Type B pancreatic cell (in vitro differentiated cells): ENCODE measurements at places on chromosomes 16 and 17. TPM values are rescaled to one million over a fixed set of nuclear protein-coding genes. Genes with fewer than 3 reads are reported as not detected.

Gene C1QL1
- 15.6 and 76.5 TPM in 2 replicates for total RNA-seq

Gene SMTNL2
- 19.4 and 25.5 TPM in 2 replicates for total RNA-seq

DNA sequence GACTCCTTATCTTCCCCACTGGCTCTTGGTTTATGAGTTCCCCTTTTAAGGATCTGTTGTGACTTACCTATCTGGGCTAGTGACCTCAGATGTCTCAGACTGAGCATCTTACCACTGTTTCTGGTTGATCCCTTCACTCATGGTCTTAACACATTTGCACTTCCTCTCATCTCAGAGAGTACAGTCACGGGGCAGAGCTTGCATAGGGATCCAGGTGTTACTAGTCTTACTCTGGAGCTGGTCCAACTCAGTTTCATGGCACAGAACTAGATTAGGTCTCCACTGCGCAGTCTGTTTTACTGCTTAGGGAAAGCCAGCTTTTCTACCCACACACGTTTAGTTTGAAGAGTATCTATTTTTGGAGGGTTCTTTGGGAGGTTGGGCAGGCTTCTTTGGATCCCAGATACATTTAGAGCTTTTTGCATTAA is 10.2 kb downstream of the GABARAPL2 start:
- DNase-seq: no peak
- no peak overlapping the region for H3K4me3 ChIP-seq
- no peaks in the 10 kb centered on the region for H3K27me3 ChIP-seq
- H3K4me1 ChIP-seq: no peaks in the 10 kb centered on the region
- H3K27ac ChIP-seq: no peak overlapping the region

DNA sequence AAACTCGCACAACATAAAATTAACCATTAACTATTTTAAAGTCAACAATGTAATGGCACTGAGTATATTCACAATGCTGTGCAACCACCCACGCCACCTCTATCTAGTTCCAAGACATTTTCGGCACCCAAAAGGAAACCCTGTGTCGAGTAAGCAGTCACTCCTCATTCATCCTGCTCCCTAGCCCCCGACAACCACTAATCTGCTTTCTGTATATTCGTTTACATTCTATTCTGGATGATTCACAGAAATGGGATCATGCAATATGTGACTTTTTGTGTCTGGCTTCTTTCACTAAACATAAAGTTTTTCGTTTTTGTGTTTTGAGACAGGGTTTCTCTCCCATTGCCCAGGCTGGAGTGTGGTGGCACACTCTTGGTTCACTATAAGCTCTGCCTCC is 42.2 kb upstream of the HAPSTR1 start:
- no peaks in the 10 kb centered on the region for H3K27me3 ChIP-seq
- no peak overlapping the region for H3K4me3 ChIP-seq
- no peak overlapping the region for H3K27ac ChIP-seq
- H3K4me1 ChIP-seq: peaks cover 15% of the 10 kb centered on the region
- H3K36me3 ChIP-seq: no peaks in the 10 kb centered on the region

DNA sequence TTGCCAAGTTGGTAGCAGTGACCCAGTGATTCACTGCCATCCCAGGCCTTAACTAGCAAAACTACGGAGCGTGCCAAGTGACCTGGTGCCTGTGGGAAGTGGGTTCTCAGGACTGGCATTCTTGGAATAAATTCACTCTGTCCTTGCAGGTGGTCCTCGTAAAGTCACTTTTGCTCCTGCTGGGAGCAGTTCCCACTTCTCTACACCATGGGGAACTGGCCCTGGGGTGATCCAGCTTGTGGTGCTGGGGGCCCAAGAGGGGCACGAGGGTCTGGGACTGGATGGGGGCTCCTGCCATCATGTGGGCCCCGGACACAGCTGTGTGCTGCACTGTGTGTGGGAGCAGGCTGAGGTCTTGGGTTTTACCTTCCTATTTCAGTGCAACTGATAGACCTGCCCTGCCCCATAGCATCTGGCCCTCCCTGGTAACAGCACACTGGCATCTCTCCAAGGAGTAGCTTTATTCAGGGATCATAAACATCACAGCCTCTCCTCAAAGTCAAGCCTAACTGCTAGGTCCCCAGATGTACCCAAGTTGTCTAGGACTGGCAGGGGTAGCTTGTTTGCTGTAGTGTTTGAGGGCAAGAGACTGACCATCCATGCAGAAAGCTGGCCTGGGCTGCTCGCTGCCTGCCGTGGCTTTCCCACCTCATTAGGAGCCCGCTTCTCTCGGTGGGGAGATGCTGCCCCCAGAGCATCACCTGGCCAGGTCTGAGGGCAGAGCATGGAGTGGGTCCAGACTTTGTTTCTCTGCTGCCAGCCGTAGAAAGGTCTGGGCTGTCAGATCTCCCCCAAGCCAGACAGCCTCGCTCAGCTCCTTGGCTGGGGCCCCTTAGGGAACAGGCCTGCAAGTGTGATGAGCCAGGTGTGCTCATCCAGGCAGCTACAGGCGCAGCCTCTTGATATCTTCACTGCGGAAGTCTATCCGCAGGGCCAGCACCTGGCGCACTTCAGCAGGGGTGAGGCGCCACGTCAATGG is 26.0 kb downstream of the FCSK start:
- peaks cover 5% of the 10 kb centered on the region for H3K4me1 ChIP-seq
- no peak overlapping the region for H3K27ac ChIP-seq
- DNase-seq: no peak
- H3K27me3 ChIP-seq: no peaks in the 10 kb centered on the region

DNA sequence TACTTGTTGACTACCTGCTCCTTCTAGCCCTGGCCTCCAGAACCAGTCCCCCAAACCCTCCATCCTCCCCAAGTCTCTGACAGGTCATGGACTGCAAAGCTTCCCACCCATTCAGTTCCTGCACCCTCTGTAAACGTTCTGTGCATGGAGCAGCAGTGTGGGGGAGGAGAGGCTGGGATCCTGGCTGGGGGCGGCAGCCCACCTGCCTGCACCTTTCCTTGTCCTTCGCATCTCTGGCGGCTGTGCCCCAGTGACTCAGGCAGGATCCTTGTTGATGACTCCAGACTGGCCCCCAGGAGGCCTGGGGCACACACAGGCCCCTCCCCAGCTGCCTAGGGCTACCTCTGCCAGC is 1.6 kb upstream of the PKMYT1 start:
- H3K27ac ChIP-seq: peak overlapping the region; percentile 73
- DNase-seq: no peak

DNA sequence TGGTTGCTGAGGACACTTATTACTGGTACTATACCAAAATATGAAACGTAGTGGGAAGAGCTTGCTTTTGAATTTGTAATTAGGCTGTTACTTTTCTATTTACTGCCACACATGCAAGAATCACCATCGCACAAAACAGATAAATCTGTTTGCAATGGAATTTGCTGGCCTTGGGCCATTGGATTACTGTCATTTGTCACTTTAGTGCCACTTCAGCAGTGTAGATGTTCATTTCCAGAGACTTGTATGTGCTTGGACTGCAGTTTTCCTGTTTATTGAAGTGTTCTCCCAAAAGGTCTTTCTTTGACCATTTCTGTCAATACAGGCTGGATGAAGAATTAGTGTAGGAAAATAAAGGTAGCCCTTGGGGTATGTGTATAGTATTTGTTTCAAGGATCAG is 4.5 kb downstream of the USP10 start:
- H3K27me3 ChIP-seq: no peaks in the 10 kb centered on the region
- H3K4me3 ChIP-seq: peak overlapping the region; percentile 24
- no peak overlapping the region for H3K27ac ChIP-seq
- peaks cover 51% of the 10 kb centered on the region for H3K4me1 ChIP-seq
- H3K36me3 ChIP-seq: peaks cover 8% of the 10 kb centered on the region
